ENCODE measurements at places on chromosomes 5 and 9.

GRCh38 chr9:34570809-34571480 is 18.6 kb downstream of the CNTFR start:
- no peak for DNase-seq

- no peak for DNase-seq
Measured at GRCh38 chr5:89246864-89247263, 363.9 kb upstream of the MEF2C start.

DNA sequence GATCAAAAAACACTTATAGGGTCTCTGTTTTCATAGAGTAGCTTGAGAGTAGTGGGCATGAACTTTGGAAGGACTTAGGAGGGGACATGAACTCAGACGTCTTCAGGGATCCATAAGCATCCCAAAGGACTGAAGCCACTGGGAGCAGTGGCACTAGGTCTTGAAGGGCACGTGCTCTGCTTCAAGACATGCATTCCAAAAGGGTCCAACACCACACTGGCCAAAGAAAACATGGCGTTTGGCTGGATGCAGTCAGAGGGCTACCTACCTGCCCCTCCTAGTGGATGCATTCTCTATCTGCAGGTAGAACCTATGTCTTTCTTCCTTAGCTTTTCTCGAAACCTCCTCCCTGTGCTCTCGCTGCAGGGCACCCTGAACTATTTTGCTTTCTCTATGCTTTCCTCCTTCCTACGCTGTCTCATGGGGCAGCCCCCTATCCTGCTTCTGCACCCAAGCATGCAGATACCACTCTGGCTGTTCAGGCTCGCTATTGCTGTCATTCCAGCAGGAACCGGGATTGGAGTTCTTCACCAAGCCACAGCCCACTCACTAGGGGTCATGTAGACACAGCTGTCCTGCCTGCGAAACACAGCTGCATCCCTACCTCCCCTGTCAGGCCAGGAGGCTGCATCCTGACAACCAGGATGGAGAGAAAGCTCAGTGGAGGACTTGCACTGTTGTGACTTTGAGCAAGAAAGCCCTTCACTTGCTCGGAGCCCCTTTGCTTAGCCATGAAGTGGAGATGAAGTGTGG is 11.9 kb downstream of the FAM240B start:
- no peak for DNase-seq

GRCh38 chr5:145189746-145190145 is 645.4 kb downstream of the PRELID2 start:
- DNase-seq: no peak

DNA sequence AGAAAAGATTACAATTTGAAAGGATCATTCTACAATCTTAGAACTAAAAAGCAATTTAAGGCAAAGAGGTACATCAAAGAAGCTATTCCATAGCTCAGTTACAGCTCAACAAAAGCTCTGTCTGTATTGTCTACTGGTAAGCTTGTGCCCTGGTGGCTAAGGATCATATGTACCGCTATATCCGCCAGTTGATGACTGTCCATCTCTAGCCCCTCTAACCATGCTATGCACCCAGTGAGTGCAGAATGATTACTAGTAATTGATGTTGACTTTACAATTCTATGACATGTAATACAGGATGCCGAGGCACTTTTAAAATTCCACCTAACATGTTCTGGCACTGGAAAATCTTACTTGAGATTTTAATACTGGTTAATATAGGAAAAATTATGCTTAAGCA is 13.1 kb downstream of the LOX start:
- no peak for DNase-seq

DNA sequence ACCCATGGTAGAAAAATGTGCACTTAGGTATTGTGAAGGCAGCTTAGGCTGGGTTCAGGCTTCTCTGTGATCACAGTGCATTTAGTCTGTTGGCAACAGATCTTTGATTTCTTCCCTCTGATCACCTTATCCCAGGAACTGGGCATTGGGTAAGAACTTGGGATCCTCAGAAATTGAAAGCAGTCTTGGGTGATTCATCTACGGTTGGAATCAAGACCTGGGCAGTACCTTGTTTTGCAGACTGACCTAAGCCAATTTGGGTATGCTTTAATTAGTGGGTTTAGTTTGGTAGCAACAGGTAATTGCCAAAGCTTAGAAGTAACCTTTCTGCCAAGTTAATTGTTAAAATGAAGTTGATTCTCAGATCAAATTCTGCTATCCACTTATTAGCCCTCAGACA is 17.8 kb downstream of the ENTREP1 start:
- no peak for DNase-seq

GRCh38 chr5:38370358-38371100 is 112.2 kb downstream of the EGFLAM start:
- no peak for DNase-seq

DNA sequence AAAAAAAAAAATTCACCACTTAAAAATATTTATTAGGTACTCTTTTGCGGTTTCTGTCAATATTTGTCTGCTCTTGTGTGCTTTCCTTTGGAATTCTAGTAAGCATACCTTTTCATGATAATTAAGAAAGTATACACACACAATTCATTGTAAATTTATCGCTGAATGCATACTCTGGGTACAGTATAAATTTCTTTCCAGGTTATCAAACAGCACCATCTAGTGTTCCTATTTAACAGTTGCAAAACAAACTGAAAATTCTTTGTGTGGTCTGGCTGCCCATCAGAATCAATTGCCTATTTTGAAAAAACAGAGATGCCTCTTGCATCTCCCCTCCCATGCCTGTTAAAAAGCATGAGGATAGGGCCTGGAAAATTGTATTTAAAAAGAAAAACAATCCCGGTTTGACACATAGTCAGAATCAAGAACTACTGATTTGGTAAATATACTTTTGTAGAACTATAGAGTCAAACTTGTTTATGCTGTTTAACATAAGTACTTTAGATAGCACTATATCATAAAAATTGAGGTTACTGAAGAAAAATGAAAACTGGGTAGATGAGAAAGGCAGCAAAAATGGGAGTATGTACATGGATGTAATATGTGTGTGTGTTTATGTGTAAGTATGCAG is 16.2 kb downstream of the PGGT1B start:
- DNase-seq: no peak

- DNase-seq: peak; percentile 31
Measured at GRCh38 chr5:98772415-98773213, 849 bp upstream of the RGMB start.

DNA sequence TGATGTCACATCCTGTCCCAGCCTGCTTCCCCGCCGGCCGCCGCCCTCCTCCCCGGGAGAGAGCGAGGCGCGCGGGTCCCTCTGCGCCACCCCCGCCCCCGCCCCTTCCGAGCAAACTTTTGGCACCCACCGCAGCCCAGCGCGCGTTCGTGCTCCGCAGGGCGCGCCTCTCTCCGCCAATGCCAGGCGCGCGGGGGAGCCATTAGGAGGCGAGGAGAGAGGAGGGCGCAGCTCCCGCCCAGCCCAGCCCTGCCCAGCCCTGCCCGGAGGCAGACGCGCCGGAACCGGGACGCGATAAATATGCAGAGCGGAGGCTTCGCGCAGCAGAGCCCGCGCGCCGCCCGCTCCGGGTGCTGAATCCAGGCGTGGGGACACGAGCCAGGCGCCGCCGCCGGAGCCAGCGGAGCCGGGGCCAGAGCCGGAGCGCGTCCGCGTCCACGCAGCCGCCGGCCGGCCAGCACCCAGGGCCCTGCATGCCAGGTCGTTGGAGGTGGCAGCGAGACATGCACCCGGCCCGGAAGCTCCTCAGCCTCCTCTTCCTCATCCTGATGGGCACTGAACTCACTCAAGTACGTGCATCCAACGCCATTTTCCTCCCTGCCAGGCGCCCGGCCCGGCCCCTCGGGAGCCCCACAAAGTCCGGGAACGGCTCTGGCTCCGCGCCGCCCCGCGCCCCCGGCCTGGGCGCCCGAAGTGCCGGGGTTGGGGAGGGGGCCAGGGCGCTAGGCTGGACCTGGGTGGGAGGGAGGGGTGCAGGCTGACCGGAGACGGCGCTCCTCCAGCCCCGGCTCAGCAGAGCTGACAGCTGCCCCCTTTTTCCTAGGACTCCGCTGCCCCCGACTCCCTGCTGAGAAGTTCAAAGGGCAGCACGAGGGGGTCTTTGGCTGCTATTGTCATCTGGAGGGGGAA is 12.0 kb upstream of the OLFM1 start:
- DNase-seq: no peak

- DNase-seq: no peak
Measured at GRCh38 chr5:90402521-90403255, 6.9 kb downstream of the CETN3 start.

DNA sequence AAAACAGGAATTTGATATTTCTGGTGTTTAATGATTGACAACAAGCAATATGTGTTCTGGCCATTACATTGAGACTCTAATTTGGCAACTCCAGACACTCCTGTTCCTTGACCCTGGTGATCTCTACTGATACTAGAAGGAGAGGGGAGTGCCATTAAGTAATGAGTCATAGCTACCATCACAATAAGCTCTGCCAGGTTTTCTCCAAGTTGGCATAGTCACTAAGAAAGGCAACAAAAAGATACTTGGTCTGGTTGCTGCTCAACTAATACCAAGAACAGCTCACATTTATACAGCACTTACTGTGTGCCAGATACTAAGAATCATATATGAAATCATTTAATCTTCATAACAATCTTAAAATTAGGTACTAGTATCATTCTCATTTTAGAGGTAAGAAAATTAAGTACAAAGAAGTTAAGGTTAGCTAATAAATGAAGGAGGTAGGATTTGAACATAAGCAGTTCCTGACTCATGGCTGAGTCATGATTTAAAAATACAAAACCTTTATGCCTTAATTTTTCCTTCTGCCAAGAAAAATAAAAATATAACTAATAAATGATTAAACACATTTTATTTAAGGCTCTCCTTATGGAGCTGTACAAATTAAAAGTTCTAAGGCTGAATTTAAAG is 19.9 kb upstream of the PRXL2C start:
- DNase-seq: no peak

DNA sequence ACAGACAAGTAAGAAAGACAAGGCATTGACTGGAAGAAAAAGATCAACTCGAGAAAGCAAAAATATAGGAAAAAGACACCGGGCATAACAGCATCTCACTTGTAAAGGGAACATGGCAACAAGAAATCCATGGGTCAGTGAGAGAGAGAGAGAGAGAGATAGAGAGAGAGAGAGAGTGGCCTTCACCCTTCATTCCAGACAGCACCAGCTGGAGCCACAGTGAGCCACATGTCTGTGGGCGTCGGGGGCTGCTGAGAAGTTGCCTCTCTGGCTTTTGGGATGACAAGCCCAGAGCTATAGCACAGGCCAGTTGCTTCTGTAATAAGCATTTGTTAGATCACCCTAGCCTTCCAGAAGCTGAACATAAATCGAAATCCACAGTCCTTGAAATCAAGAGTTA is 20.3 kb upstream of the ENC1 start:
- no peak for DNase-seq

DNA sequence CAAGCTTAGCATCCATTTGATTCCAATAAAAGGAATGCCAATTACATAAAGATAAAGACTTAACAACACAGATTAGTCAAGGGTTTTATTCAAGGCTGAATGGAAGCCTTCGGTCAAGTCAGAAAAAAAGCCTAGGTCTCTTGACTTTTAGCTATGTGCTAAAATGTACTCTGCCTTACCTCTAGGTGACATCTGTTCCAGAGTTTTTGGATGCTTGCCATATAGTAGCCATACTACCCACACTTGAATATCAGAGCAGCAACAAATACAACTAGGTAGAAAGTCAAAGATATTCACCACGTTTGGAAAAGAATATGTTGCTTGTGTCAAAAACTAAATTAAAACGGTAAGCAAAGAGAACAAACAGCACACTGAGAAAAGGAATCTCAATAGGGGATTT is 484.7 kb downstream of the ELAVL2 start:
- no peak for DNase-seq

GRCh38 chr5:67619636-67620035 is 423.0 kb upstream of the CD180 start:
- no peak for DNase-seq

DNA sequence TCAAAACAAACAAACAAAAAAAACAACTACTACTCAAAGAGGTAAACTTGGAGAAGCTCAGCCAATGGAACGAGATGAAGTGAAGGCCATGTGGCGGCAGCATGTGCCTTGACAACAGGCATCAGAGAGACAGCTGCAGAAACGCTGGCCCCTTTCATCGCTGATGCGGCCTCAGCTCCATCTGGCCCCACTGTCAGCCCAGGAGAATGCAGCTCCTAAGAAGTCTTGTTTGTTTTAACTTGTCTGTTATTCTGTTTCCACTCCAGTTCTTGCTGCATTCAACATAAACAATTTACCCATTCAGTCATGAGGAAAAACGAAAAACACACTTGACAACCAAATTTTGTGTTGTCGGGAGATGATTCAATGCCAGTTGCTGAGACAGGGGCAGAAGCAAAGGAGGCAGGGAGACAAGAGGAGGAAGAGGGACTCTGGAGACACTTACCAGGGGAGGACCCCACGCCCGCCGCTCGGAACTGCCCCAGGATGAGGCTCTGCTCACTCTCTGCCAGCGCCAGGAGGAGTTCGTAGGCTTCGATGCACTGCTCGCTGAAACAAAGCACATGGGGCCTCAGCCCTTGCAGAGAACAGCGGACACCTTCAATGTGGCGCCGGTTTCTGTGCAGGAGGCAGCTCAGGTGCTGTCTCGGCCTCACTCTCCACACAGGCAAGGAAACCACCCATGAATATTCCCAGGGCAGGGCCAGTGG is 91.2 kb downstream of the DCP2 start:
- DNase-seq: no peak

GRCh38 chr9:75491533-75491932 is 398.9 kb upstream of the PCSK5 start:
- no peak for DNase-seq

GRCh38 chr9:70093944-70094343 is 50.3 kb downstream of the MAMDC2 start:
- no peak for DNase-seq

DNA sequence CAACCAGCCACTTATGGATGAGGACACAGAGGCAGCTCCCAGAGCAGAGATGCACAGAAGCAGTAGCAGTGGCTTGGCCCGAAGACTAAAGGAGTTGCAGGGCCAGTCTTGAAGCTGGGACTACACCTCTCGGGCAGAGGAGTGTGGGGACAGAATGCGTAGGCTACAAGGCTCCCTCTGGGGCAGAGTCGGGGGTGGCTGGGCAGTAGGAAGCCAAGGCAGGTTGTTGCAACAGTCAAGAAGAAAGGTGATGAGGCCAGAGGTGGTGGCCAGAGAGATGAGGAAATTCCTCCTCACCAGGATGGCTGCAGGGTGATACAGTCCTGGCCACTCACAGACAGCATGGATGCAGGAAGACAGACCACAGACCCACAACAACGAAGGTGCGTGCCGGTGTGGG is 4.9 kb upstream of the N4BP3 start:
- DNase-seq: no peak

DNA sequence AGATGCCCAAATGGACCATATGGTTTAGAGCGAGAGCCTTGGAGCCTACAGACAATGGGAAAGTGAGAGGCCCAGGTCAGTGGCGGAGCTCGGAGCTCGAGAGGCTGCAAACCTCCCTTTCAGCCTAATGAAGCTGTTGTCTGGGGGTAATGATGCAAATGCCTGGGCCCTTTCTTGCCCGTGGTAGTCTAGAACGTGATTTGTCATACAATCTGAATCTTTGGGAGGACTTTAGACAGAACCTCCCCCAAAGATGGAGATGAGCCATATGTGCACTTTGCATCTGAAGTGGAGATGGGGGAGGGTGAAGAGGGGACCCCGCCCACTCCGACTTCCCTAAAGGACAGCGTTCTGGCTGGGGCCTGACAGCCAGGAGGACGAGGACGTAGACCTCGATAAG is 10.3 kb upstream of the NEUROG1 start:
- DNase-seq: no peak
